Fibroblast of lung (primary cell): ENCODE measurements at places on chromosomes 7 and 10. TPM values are rescaled to one million over a fixed set of nuclear protein-coding genes. Genes with fewer than 3 reads are reported as not detected.

Gene CRTAC1
- not detected in 2 replicates for total RNA-seq

Gene LAMTOR4
- 95.0 and 110 TPM in 2 replicates for total RNA-seq

Gene TMEM196
- not detected in 2 replicates for total RNA-seq

Gene CALHM2
- total RNA-seq: 31.6 and 35.8 TPM in 2 replicates

Gene SUGCT
- total RNA-seq: 6.7 and 16.5 TPM in 2 replicates

Gene HOXA1
- 0.50 and 0.51 TPM in 2 replicates for total RNA-seq

Gene CPA2
- total RNA-seq: under 0.01 TPM in 1 of 2 replicates, not detected in the other

Gene NUTM2D
- 1.0 and 1.3 TPM in 2 replicates for total RNA-seq

Gene XRCC2
- total RNA-seq: under 0.01 and 0.66 TPM in 2 replicates

Gene SLC25A13
- total RNA-seq: 6.9 TPM in 2 replicates

Gene CRPPA
- total RNA-seq: 1.0 and 1.5 TPM in 2 replicates

Gene ITPRID1
- total RNA-seq: not detected in 2 replicates

Gene CREB5
- total RNA-seq: 3.1 and 28.4 TPM in 2 replicates

Gene HMX2
- total RNA-seq: not detected in 2 replicates
